WTC11 (cell line): ENCODE measurements at places on chromosomes 4 and X. TPM values are rescaled to one million over a fixed set of nuclear protein-coding genes. Genes with fewer than 3 reads are reported as not detected.

DNA sequence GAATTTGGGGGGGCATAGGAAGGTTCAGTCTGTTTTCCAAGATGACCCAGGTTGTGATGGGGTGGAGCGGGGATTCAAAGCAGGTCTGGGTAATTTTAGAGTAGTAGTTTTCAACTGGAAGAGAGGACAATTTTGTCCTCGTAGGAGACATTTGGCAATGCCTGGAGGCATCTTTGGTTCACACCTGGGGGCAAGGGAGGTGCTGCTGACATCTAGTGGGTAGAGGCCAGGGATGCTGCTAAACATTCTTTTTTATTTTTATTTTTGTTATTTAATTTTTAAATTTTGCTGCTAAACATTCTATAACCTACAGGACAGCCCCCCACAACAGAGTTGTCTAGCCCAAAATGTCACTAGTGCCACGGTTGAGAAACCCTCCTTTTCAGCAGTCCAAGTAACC is 1.9 kb downstream of the RAB9A start:
- DNase-seq, result no peak

- no peak for DNase-seq
Observed at GRCh38 chr4:47856713-47857112, 18.8 kb upstream of the CORIN start.

DNA sequence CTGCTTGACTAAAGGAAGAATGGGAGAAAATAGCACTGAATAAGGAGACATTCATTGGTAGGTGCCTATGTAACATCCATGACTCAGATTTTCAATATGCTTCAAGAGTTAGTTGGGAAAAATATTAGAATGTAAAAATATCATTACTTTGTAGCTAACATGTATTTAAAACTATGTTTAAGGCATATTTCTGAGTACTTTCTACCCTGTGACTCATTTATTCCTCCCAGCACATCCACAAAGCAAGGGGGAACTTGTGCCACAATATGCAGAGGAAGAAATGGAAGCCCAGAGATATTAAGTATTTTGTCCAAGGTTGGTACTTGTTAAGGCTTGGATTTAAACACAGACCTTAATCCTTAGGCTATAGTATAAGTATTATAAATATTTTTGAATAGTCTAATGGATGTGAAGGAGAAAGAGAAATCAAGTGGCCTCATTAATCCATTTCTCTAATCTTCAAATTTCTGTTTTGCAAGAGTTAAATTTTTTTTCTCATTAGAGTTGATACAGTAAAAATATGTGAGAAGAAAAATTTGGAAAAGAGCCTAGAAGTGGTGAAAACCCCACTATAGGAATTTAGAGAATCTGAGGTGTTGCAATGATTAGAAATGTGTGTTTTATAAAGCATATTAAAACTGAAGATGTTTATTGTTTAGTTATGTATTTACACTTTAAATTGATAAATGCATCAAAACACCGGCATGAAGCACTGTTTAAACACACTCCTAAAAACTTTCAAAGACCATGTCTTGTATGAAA is 149.3 kb upstream of the GYPA start:
- DNase-seq, result no peak

- DNase-seq, result no peak
Observed at GRCh38 chr4:104073229-104073628, 353.4 kb upstream of the TACR3 start.

GRCh38 chrX:109049416-109049815 is 313.1 kb upstream of the IRS4 start:
- no peak for DNase-seq

- no peak for DNase-seq
Observed at GRCh38 chr4:17911608-17912007, 100.8 kb downstream of the NCAPG start.

- no peak for DNase-seq
Observed at GRCh38 chr4:139908636-139909437, 243.2 kb downstream of the MGST2 start.

GRCh38 chrX:108347800-108348199 is 90.4 kb downstream of the COL4A6 start:
- DNase-seq, result peak; percentile 23

GRCh38 chrX:33725535-33726210 is 406.4 kb downstream of the FAM47A start:
- peak; percentile 17 for DNase-seq

DNA sequence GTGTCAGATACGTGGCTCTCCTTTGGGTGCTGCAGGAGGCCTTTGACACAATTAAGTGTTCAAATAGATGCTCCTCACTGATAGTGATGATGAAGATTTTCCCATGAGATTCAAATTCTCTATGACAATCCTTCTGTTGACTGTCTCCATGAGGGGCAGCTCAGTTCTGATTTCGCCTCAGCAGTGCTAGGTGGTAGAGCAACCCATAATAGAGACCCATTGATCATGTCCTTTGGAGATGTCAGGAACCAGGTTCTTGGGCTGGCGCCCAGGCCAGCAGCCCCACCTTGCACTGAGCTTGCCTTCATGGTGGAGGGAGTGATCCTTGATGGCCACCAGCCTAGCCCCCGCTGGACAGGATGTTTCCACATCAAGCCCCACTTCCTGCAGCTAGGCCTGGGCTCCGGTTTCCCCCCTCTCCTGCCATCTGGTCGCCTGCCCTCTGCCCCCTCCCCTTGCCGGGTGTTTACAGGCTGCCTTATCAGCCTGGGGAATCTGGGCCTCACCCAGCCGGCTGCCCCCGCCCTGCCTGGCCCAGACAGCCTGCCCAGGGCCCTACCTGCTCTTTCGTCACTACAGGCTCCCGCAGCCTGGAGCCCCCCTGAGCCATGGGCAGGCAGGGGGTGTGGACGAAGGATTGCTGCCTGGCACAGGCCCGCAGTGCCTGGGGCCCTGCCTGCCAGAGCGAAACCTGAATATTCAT is 12.6 kb downstream of the ELF4 start:
- DNase-seq, result peak; percentile 16

DNA sequence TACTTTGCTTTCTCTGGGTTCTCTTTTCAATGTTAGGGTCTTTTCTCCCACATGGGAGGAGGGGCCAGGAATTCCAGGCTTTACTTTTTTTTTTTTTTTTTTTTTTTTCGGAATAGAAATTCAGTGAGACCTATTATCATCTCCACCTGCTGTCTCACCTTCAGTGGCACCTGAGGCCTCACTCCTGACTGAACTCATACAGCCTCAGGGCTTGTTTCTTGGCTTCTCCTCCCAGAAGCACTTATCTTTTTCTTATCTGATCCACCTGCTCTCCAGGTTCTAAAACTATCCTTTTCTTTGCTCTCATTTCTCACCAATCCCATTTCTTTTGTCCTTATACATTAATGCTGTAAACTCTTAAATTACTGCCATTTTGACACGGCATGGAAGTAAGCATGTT is 117.3 kb upstream of the PPP3CA start:
- no peak for DNase-seq

DNA sequence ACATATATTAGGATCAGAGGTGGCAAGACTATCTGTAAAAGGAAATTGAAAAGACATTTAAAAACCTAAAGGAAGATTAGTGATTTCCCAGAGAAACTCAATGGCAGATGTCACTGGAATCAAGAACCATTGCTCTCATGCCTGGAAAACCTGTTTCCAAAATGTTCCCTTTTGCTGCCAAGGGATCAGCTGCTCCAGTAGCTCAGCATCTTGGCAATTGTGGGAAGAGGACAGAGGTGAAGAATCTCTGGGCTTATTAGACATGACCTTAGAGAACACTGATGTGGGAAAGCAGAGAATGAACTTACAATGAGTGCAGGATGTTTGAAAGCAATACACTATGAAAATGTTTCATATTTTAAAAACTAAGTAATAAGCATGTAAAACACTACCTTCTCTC is 98.3 kb downstream of the SHROOM3 start:
- no peak for DNase-seq

DNA sequence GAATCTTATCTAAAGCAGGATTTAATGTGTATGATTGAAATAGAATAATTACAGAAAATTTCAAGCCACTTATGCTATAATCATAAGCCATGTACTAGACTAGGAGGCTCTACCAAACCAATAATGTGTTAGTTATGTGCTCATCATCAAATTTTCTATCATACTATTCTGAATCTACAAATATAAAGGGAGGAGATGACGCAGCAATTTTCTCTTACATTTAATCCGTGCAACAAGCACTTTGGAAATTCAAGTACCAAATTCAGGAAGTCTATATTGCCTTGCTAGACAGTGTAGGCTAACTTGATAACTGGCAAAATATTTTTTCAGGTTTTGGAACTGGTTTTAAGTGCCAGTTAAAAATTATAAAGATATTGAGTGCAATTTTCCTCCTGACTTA is 283.5 kb downstream of the C4orf33 start:
- no peak for DNase-seq

- no peak for DNase-seq
Observed at GRCh38 chrX:105700331-105700730, 122.0 kb upstream of the NRK start.

GRCh38 chr4:96649536-96649935 is 809.6 kb downstream of the PDHA2 start:
- DNase-seq, result no peak

- no peak for DNase-seq
Observed at GRCh38 chrX:55486736-55487135, 2.9 kb downstream of the USP51 start.

DNA sequence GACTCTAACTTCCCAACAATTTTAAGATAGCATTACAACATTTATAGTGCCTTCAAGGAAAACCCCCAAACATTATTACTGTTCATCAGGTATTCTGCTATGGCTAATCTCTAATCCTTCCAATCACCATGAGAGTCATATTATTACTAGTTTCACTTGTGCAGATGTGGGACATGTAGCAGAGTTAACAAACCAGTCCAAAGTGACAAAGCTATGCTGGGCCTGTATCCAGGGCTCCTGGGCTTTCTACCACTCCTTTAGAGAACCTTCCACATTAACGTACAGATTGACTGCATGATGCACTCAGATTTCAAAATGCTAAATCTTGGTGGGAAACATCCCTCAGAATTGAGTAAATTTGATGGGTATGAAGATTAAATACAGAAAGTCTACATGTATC is 16.4 kb downstream of the CASP3 start:
- no peak for DNase-seq

GRCh38 chr4:95857761-95858160 is 17.9 kb downstream of the PDHA2 start:
- no peak for DNase-seq

- DNase-seq, result no peak
Observed at GRCh38 chrX:118493653-118494297, 1.8 kb upstream of the DOCK11 start.

DNA sequence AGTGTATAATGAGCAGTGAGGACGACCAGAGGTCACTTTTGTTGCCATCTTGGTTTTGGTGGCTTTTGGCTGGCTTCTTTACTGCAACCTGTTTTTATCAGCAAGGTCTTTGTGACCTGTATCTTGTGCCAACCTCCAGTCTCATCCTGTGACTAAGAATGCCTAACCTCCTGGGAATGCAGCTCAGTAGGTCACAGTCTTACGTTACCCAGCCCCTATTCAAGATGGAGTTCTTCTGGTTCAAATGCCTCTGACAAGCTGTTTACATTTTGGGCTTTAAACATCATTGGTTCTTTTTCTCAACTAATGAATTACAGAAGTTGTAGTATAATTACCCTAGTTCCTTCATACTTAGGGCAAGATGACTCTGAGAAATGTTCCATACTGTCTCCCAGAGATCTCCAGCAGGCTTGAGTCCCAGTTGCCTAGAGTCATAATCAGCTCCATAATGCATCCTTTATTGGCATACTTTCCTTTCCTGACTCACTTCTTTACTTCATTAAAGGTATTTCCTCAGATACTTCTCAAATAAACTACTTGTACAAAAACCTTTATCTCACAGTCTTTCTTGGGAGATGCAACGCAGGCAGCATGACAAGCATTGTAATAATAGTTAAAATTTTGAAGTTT is 136.5 kb downstream of the KDM6A start:
- DNase-seq, result no peak

- no peak for DNase-seq
Observed at GRCh38 chrX:68692651-68693050, 45.2 kb downstream of the STARD8 start.

DNA sequence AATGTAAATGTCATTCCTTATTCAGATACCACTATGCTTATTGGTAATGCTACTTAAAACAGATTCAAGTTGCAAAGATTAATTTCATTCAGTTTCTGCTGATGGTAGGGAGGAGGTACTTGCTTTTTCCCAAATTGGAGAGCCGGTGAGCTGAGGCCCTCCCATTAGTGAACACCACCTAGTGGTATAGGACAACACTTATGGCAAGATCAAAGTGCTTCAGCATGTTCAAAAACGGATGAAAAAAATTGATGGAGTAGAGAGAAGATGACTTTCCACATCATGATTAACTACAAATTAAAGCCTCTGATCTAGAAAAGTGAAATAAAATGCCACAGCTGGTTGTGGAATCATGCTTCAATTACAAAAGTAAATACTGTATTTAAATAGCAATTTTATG is 112.9 kb downstream of the MBNL3 start:
- no peak for DNase-seq

- DNase-seq, result peak; percentile 11
Observed at GRCh38 chrX:151488677-151489076, 74.8 kb upstream of the PASD1 start.

DNA sequence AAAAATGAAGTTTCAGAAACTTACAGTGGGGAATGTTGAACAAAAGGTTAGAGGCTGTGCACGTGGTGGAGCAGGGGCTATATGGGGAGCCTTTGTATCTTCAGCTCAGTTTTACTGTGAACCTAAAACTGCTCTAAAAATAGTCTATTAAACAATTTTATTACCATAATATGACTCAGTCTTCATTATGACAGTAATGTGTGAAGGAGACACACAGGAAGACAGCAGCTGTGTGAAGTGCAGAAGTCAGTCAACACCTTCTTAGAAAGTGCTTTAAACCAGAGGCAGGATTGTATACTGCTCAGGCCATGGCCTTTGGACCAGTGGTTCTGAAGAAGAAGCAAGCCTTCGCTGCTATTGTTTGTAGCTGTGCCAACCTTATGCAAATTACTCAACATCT is 89.7 kb downstream of the ARHGAP10 start:
- DNase-seq, result no peak

DNA sequence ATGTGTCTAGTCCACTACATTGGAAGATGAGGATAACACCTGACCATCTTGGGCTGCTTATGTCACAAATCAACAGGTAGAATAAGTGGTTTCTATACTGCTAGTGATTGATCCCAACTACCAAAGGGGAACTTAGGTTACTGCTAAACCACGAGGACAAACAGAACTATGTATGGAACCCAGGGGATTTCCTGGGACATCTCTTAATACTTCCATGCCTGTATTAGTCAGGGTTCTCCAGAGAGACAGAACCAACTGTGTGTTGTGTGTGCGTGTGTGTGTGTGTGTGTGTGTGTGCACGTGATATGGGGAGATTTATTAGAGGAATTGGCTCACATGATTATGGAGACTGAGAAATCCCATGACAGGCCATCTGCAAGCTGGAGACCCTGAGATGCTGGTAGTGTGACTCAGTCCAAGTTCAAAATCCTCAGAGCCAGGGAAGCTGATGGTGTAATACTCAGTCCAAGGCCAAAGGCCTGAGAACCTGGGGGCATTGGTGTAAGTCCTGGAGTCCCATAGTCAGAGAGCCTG is 16.2 kb upstream of the AFF1 start:
- DNase-seq, result no peak

RRH gene
- total RNA-seq, result 0.11 to 0.21 TPM in 2 of 3 replicates, not detected in the other

VCX2 gene
- not detected in 3 replicates for total RNA-seq

TXK gene
- total RNA-seq, result 0.39 to 0.70 TPM (median 0.41 TPM) in 3 replicates

STK26 gene
- total RNA-seq, result 75.4 to 78.8 TPM (median 77.6 TPM) in 3 replicates

MAGEA12 gene
- total RNA-seq, result 0.57 to 1.3 TPM (median 1.2 TPM) in 3 replicates

TEX13B gene
- total RNA-seq, result 3.4 to 3.9 TPM (median 3.4 TPM) in 3 replicates

ITIH6 gene
- total RNA-seq, result 0.02 to 0.05 TPM (median 0.04 TPM) in 3 replicates

SPANXD gene
- not detected in 3 replicates for total RNA-seq

ANTXR2 gene
- 7.9 to 9.9 TPM (median 9.0 TPM) in 3 replicates for total RNA-seq

MAGEC2 gene
- total RNA-seq, result 0.09 TPM in 2 of 3 replicates, not detected in the other

RADX gene
- 3.0 to 5.0 TPM (median 4.4 TPM) in 3 replicates for total RNA-seq

LINC00632 gene
- total RNA-seq, result 29.7 to 43.6 TPM (median 42.0 TPM) in 3 replicates

VCX3B gene
- total RNA-seq, result not detected in 3 replicates
